ENCODE measurements at places on chromosomes 5 and 9. TPM values are rescaled to one million over a fixed set of nuclear protein-coding genes. Genes with fewer than 3 reads are reported as not detected.

Gene REEP2
- 5.4 TPM for total RNA-seq

Gene SMU1
- total RNA-seq, result 20.0 TPM

Gene IL4
- total RNA-seq, result 2.5 TPM

Gene RASEF
- total RNA-seq, result not detected

Gene LHX3
- not detected for total RNA-seq

DNA sequence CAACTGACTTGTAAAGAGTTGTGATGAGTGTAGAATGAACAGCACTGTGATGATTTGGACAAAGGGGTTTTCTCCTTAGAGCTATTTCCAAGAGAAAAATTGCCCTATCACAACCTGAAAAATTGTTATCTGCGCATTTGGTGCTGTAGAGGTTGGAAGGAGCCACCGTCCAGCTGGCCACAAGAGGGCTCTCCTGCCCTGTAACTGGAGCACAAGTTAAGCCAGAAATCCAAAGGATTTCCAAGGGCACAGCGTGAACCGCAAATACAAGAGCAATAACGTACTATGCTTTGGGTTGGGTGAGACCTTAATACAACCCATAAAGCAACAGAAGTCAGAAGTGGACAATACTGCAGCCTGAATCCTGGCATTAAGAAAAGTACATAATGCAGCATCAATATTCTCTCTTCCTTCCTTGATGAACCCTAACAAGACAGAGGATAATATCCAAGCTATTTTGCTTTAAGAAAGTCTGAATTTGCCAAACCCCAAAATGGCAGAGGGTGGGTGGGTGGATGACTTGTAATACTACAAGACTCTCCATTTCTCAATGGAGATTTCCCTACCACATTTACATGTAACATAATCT is 56.8 kb upstream of the SMIM32 start:
- no peak for DNase-seq

DNA sequence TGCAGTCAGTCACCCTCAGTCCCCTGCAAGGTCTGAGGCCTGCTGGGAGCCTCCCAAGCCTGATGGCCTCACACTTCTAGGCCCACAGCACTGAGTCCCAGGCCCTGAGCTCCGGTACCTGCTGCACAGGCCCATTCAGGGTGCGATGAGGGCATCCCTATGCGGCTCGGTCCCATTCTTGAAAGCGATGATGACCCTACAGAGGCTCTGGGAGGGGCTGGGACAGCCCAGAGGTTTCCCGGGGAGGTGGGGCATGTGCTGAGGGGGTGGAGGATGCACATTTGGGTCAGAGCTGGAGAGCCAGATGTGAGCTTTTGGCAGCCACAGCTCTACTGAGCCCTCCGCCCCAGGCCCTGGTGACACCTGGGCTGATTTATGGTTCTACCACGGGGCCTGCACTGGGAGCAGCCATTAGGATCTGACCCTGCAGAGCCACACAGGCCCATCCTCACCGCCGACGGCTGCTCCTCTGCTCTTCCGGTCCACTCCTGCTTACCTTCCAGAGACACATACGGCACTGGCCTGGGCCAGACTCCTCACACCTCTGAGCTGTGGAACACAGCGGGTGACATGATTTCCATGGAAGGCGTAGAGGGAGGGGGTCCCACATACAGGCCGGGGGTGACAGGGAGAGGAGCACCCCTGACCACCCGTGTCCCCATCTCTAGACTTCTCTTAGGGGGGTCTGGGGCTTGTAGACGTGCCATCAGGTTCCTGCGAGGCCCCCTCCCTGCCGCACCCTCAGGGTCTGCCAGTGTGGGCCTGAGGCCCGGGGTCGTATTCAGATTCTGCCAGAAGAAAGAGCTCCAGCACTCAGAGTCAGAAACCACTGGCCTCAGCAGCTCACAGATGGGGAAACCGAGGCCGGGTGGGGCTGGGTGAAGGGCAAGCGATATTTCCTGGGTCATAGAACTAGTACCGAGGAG is 53.4 kb downstream of the COL23A1 start:
- DNase-seq, result no peak

GRCh38 chr9:114559830-114560513 is 27.6 kb upstream of the ATP6V1G1 start:
- DNase-seq, result no peak

- DNase-seq, result no peak
These were observed 28.2 kb downstream of the YIPF5 start for GRCh38 chr5:144142139-144142823.

DNA sequence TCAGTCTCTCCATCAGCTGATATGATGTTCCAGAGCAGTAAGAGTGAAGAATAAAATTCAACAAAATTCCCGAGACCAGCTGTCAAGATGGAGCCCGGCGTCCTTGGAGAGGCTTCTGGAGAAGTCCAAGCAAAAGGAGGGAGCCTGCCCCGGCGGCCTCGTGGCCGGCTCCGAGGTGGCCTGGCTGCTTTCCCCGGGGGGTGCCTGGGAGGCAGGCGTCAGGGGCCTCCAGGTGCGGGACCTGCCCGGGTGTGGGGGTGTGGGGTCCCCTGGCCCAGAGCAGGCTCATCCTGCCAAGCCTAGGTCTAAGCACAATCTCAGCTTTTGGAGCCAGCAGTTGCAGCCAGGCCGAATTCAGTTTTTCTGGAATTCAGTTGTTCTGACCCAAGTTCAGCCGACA is 122.6 kb upstream of the IQGAP2 start:
- DNase-seq, result no peak

DNA sequence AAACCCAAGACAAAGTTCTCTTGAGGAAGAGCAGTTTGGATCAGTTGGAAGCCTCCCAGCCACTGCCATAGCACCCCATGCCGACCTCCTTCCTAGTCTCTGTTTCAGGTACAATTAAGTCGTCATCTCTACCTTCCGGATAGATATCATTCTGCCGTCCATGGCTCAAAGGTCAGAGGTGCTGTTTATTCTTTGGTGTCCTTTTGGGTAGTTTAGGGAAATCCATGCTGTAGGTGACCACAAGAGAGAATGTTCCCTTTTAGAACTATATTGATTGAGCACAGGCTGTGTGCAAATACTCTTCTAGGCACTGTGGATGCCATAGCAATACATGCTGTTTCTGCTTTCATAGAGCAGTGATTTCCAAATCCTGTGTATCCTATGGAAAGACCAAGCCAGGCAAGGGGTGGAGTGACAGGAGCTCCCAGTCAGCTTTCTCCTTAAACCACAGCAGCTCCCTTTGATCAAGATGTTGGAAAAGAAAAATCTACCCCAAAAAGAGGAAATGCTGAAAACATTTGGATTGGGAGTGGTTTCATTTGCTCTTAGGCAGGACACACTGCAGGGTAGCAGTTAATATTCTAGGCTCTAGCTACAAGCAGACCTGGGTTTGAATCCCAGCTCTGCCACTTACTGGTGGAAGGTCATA is 127.9 kb downstream of the PALM2AKAP2 start:
- no peak for DNase-seq

DNA sequence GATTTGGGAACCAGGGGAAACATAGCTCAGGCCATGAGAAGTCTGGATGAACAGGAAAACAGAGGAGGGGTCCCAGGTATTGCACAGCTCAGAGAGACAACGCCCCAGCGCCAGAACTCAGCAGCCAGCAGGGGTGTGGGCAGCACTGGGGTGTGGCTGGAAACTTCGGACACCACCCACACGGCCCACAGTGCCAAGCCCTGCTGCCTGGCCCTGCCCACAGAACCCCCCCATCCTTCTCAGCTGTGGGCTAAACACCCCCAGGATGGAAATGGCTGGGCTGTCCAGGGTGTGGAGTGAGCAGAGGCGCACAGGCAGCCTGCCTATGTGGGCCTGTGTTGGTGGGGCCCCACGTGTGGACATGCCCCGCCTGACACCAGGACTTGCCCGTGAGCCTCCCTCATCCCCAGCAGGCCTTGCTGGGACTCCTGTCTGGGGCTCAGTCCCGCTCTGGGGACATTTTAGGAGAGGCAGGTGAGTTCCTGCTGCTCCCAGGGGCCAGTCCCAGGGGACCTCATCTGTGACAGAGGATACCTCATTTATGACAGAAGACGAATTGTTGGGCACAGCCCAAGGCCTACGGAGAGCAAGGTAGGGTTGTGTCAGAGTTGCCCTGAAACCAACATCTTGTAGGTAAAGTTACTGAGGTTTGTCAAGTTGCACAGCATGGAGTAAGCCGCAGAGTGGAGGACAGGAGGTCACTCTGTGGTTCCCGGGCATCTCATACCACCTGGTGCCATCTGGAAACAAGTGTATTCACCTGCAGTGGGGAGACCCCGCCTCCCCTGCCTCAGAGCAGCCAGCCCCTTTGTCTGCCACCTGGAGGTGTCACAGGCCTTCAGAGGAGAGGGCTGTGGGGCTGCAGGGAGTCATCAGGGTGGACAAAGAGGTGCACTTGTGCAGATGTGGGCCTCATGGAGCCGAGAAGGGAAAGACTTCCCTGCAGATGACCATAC is 183.2 kb downstream of the AUH start:
- DNase-seq, result no peak

DNA sequence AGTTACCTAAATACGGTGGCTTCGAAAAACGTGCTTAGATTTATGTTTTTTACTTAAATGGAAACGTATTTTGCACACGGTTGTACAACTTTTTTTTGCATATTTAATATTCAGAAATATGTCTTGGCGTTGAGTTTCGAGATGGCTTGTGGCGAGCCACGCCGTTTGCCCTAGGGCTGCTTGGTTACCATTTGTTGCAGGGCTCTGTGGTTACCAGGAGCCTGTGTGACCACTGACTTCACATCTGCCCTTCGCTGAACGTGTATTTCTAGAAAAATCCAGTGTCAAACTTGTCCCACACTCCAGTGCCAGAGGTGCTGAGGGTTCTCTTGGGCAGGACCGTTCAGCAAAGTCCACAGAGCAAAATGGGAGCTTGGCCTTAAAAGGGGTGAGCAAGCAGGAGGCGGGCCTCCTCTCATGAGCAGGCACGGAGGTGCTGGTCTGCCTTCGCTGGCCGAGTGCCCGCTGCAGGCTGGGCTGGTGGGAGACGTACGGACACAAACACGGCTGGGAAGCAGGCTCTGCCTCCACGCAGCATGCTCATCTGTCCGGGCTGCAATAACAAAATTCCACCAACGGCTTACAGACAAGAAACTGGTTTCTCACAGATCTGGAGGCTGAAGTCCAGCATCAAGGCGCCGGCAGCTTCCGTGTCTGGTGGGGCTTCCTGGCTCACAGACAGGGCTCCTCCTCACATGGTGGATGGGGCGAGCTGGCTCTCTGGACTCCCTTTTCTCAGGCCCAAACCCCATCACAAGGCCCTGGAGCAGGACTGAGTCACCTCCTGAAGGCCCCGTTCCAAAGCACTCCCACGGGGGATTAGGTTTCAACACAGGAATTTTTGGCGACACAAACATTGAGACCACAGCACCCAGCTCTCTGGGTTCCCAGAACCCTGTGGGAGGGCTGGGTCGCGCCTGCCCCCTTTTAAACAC is 5.4 kb downstream of the MRPL36 start:
- DNase-seq, result peak; percentile 72

DNA sequence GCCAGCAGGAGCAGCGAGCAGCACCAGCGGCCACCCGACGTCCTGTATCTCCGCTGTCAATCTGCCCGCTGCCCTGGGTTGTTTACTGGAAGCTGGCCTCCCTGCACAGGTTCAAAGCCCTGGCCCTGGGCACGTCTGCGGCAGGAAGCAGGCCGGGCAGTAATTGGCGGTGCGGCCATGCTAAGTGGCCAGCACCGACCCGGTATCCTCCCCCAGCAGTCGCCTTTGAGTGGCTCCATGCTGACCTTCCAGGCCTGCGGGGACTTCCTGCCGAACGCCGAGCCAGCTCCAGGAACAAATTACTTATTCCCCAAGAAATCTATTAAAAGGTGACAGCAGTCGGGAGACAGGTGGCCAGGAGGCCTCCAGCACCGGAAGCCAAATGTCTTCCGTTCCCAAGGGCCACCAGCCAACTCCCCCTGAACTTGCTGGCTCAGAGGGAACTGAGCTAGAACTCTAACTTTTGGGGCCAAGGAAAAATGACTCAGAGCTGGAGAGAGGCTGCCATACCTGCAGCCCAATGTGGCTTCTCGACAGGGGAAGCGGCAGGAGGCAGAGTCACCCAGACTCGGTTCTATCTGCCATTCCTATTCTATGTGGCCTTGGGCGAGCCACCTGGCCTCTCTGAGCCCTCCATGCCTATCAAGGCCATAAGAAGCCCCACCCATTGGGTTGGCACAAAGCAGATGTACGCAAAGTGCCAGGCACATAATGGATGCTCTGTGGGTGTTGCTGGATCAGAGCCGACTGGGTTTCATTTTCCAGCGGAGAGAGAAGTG is 13.7 kb upstream of the PSMB7 start:
- no peak for DNase-seq

DNA sequence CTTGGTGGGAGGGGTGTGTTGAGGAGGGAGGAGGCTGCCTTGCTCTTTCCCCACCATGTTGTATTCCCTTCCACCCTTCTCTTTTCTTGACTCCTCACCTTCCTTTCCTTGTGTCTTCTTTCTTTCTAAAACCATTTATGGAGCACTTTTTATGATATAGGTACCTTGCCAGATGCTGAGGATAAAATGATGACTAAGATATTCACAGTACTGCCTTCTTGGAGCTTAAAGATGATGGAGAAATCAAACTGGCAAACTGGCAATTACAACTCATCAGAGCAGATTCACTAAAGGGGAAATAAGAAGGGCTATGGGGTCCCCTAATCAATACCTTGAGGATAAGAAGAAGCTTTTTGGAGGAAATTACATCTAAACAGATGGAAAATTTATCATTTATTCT is 273.2 kb upstream of the MEF2C start:
- DNase-seq, result no peak

- DNase-seq, result peak; percentile 35
These were observed 3.1 kb downstream of the LCN1 start for GRCh38 chr9:135524130-135524861.

DNA sequence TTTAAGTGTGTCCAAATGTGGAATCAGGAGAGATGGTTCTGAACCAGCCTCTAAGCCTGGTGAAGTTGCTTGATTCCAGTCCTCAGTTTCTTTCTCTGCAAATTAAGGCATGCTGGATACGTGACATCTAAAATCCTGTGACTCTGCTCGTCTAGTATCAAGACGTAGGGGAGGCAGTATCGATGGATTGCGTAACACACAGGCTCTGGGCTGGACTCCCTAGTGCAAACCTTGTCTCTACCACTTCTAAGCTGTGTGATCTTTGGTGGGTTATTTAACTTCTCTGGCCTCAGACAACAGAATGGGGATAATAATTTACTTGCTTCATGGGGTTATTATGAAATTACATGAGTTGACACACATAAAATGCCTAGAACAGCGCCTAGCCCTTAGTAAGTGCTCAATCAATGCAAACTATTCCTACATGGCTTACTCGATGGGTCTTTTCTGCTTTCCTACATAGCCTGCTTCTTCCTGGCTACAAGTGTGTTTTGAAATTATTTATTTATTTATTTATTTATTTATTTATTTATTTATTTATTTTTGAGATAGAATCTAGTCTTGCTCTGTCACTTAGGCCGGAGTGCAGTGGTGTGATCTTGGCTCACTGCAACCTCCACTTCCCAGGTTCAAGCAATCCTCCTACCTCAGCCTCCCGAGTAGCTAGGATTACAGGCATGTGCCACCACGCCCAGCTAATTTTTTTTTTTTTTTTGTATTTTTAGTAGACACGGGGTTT is 102.1 kb downstream of the EGFLAM start:
- DNase-seq, result no peak

All from activated CD8-positive, alpha-beta memory T cell treated with anti-CD3 and anti-CD28 coated beads, Interleukin-2, amount 10 ng/mL, durations not matched to agents 7 days and 5 days (primary cell).